ENCODE measurements at places on chromosomes 1 and 21. TPM values are rescaled to one million over a fixed set of nuclear protein-coding genes. Genes with fewer than 3 reads are reported as not detected.

The PLEKHO1 gene
- 44.9 TPM for total RNA-seq

The FCRL6 gene
- total RNA-seq = 1.8 TPM

- DNase-seq = no peak
- H3K27me3 ChIP-seq = no peaks in the 10 kb centered on the region
- H3K4me1 ChIP-seq = no peaks in the 10 kb centered on the region
- no peak overlapping the region for H3K27ac ChIP-seq
These were observed 423.9 kb downstream of the PTBP2 start for GRCh38 chr1:97145321-97145956.

GRCh38 chr1:201126832-201127754 lies at the start of gene ASCL5:
ASCL5 (minus strand) TSS chr1:201127184; CDS start chr1:201115372, 11,812 bp downstream.
- peaks cover 19% of the 10 kb centered on the region for H3K27me3 ChIP-seq
- H3K4me1 ChIP-seq = no peaks in the 10 kb centered on the region
- no peak within 1 kb of the TSS for H3K27ac ChIP-seq
- H3K36me3 ChIP-seq = no peaks in the 10 kb centered on the region

GRCh38 chr1:226549937-226550671 lies 1.5 kb downstream of the STUM start:
- peaks cover 37% of the 10 kb centered on the region for H3K27me3 ChIP-seq
- no peaks in the 10 kb centered on the region for H3K36me3 ChIP-seq
- peak overlapping the region; percentile 46 for H3K4me3 ChIP-seq
- H3K27ac ChIP-seq = no peak overlapping the region
- peak; percentile 19 for DNase-seq

DNA sequence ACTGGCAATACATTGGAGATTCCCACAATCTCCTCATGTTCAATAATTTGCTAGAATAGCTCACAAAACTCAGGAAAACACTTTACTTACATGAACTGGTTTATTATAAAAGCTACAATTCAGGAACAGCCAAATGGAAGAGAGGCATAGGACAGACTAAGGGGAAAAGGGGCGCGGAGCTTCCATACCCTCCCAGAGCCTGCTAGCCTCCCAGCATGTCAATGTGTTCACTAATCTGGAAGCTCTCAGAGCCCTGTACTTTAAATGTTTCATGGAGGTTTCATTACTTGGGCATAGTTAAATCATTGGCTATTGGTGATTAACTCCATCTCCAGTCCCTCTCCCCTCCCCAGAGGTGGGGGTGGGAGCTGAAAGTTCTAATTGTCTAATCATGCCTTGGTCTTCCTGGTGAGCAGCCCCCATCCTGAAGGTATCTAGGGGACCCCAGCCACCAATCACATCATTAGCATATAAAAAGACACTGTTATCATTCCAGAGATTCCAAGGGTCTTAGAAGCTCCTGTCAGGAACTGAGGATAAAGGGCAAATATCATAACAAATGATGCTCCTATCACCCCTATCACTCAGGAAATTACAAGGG lies 10.9 kb upstream of the DMRTB1 start:
- no peaks in the 10 kb centered on the region for H3K36me3 ChIP-seq
- no peaks in the 10 kb centered on the region for H3K27me3 ChIP-seq
- no peak overlapping the region for H3K4me3 ChIP-seq
- no peak overlapping the region for H3K27ac ChIP-seq
- no peak for DNase-seq
- H3K4me1 ChIP-seq = no peaks in the 10 kb centered on the region

GRCh38 chr1:192476802-192477298 lies 98.7 kb upstream of the RGS1 start:
- no peaks in the 10 kb centered on the region for H3K36me3 ChIP-seq
- no peak for DNase-seq

The LRRC38 gene
- not detected for total RNA-seq

DNA sequence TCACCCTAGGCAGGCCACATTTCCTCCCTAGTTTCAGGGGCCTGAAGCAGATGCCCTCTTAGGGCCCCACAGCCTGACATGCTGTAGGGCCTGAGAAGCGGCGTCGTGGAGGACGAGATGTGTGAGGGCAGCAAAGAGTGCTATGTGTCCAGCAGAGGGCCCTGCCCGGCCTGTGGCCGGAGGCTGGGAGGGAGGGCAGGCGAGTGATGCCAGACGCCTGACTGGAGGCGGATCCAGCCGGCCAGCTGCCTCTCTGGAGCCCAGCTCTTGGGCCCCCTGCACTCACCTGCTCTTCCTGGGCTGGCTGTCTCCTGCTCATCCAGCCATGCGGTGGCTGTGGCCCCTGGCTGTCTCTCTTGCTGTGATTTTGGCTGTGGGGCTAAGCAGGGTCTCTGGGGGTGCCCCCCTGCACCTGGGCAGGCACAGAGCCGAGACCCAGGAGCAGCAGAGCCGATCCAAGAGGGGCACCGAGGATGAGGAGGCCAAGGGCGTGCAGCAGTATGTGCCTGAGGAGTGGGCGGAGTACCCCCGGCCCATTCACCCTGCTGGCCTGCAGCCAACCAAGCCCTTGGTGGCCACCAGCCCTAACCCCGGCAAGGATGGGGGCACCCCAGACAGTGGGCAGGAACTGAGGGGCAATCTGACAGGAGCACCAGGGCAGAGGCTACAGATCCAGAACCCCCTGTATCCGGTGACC lies at the start of gene GPR37L1:
GPR37L1 (plus strand) TSS at position 279 of the 697 bp plus-strand sequence; CDS start at position 326, 47 bp downstream.
- H3K27ac ChIP-seq = no peak within 1 kb of the TSS
- H3K4me3 ChIP-seq = no peak within 1 kb of the TSS
- no peaks in the 10 kb centered on the region for H3K4me1 ChIP-seq
- DNase-seq = no peak
- no peaks in the 10 kb centered on the region for H3K27me3 ChIP-seq

- no peaks in the 10 kb centered on the region for H3K36me3 ChIP-seq
- peak within 1 kb of the TSS; percentile 60 for H3K4me3 ChIP-seq
- DNase-seq = peak; percentile 95
- no peaks in the 10 kb centered on the region for H3K27me3 ChIP-seq
- H3K4me1 ChIP-seq = peaks cover 10% of the 10 kb centered on the region
These were observed at the start of the genes ERMAP and SVBP for GRCh38 chr1:42816585-42817439. ERMAP (plus strand) TSS chr1:42817122; CDS start chr1:42830449, 13,327 bp downstream. SVBP (minus strand) TSS chr1:42817397; CDS start chr1:42816544, 853 bp downstream.

- H3K36me3 ChIP-seq = peaks cover 7% of the 10 kb centered on the region
- no peak overlapping the region for H3K4me3 ChIP-seq
- H3K4me1 ChIP-seq = no peaks in the 10 kb centered on the region
- no peak for DNase-seq
- H3K27me3 ChIP-seq = no peaks in the 10 kb centered on the region
These were observed 16.7 kb downstream of the DDX59 start for GRCh38 chr1:200653022-200653462.

GRCh38 chr21:35005077-35005476 lies 44.0 kb downstream of the RUNX1 start:
- DNase-seq = no peak
- no peaks in the 10 kb centered on the region for H3K27me3 ChIP-seq
- no peak overlapping the region for H3K27ac ChIP-seq

DNA sequence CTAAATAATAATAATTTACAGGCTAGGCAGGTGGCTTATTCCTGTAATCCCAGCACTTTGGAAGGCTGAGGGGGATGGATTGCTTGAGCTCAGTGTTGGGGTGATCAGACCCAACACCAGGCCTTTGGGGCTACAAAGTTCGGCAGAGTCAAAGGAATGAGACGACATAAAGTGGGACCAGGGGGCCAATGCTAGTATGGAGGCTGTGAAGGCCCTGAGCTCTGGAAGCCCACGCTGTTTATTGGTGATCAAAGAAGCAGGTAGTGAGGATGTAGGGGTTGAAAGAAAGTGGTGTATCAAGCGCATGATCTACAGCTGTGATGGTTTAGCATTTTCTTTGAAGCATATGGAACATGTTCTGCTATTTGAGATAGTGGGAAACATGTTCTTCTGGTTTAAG lies 5.6 kb downstream of the BTBD8 start:
- no peaks in the 10 kb centered on the region for H3K27me3 ChIP-seq
- H3K4me3 ChIP-seq = no peak overlapping the region
- no peak overlapping the region for H3K27ac ChIP-seq
- H3K4me1 ChIP-seq = peaks cover 6% of the 10 kb centered on the region

The SYPL2 gene
- total RNA-seq = 0.07 TPM

DNA sequence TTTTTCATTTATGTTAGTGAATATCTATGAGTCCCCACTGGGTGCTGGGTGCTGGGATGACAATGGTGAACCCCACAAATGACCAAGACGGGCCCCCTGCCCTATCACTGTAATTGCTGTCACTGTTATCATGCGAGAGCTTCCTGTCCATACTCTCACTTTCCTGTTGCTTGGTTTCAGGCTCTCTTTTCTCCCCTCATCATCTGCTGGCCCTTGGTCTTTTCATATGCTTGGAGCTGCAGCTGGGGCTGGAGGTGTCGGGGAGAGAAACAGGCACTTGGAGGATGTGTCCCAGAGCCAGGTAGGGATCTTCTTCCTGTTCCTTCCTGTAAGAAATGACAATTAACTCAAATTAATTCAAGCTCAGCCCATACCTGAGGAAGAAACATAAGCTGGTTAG lies 348.0 kb downstream of the PTPRU start:
- no peak overlapping the region for H3K4me3 ChIP-seq
- no peak for DNase-seq
- no peaks in the 10 kb centered on the region for H3K27me3 ChIP-seq
- H3K4me1 ChIP-seq = no peaks in the 10 kb centered on the region
- H3K36me3 ChIP-seq = no peaks in the 10 kb centered on the region

DNA sequence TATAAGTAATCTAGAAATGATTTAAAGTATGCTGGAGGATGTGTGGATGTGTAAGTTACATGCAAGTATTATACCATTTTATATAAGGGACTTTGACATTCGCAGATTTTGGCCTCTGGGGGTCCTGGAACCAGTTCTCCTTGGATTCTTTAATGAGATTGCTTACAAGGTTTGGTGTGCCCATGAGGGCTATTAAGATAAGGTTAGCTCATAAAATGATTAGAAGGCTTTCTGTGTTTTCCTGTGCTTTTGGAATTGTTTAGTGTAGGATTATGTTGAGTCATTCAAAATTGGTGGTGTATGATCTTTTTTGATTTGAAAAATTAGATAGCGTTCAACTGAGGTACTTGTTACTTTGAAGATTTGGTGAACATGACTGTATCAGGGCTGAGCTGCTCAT lies 5.6 kb downstream of the USP25 start:
- no peak overlapping the region for H3K4me3 ChIP-seq
- no peak overlapping the region for H3K27ac ChIP-seq
- no peaks in the 10 kb centered on the region for H3K27me3 ChIP-seq
- no peaks in the 10 kb centered on the region for H3K36me3 ChIP-seq
- DNase-seq = no peak
- H3K4me1 ChIP-seq = peaks cover 83% of the 10 kb centered on the region

DNA sequence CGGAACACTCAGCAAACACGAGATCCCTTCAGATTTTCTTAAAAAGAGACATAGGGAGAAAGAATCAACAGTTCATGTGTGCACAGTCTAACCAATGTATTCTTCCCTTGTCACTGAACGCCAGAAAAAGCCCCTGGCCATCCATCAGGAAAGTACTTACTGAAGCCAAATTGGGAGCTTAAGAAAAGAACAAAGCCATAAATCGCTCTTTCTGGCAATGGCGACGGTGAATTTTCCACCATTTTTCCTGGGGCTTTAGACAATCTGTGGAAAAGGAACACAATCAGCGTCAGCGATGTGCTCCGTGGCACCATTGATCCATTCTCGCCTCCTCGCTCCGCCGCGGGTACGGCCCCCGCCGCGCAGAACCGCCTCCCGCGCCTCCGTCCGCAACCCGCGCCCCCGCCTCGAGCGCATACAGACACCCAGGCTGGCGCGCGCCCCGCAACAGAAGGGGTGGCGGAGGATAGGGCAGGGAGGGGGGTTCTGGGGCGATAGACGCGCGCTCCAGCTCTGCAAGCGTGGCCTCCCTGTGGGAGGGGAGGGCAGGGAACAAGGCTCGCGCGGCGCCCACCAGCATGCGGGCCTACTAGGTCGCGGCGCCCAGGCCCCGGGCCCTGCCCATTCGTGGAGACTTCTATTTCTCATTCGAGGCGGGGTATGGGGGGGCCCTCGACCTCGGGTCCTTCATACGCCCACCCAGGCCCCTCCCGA lies 440 bp downstream of the PIGP start:
- H3K27me3 ChIP-seq = no peaks in the 10 kb centered on the region
- peak overlapping the region; percentile 87 for H3K27ac ChIP-seq
- H3K4me3 ChIP-seq = peak overlapping the region; percentile 91

The GPR137B gene
- 8.8 TPM for total RNA-seq

The NPL gene
- 12.3 TPM for total RNA-seq

DNA sequence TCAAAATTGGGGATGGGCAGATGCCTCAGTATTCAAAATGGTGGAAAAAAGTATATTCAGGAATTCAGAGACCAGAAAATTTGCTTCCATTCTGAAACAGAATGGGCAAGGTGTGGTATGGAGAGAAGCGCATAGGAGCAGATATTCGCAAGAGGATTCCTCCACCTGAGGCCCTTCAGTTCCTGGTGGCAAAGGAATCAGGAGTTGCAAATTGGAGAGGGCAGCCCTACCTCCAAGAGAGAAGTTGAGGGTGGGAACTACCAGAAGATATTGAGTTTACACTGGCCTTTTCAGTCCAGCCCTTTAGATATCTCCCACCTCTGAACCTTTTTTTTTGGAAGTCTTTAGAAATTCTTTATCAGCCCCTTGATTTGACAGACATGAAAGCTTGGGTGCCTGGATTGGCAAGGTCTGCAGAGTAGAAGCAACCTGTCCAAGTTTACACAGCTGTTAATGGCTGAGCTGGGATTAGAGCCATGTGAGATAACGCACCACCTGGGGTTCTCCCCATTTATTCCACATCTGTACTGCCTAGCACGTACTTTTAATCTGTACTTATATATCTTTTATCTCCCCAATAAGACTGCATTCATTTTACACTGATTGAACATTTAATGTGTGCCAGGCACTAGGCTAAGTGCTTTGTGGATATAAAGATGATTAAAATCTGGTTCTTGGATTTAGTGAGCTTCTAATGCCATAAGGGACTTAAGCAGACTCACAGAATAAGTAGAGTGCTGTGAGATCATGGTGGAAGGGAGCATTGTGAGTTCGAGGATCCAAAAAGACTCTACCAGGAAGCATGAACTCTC lies 99.5 kb downstream of the NGF start:
- H3K27ac ChIP-seq = no peak overlapping the region
- no peak for DNase-seq
- H3K36me3 ChIP-seq = no peaks in the 10 kb centered on the region
- H3K27me3 ChIP-seq = no peaks in the 10 kb centered on the region
- H3K4me3 ChIP-seq = no peak overlapping the region
- H3K4me1 ChIP-seq = no peaks in the 10 kb centered on the region

The UBASH3A gene
- total RNA-seq = 38.7 TPM

The SH3BGR gene
- total RNA-seq = 5.8 TPM

The SDE2 gene
- total RNA-seq = 23.6 TPM

The NBPF20 gene
- total RNA-seq = 1.3 TPM
